ENCODE measurements at places on chromosomes 3 and 15.

GRCh38 chr15:85652457-85652856 is 142.3 kb downstream of the KLHL25 start:
- DNase-seq, result no peak

- no peak for DNase-seq
Measured at GRCh38 chr3:160796813-160797164, 40.8 kb downstream of the PPM1L start.

DNA sequence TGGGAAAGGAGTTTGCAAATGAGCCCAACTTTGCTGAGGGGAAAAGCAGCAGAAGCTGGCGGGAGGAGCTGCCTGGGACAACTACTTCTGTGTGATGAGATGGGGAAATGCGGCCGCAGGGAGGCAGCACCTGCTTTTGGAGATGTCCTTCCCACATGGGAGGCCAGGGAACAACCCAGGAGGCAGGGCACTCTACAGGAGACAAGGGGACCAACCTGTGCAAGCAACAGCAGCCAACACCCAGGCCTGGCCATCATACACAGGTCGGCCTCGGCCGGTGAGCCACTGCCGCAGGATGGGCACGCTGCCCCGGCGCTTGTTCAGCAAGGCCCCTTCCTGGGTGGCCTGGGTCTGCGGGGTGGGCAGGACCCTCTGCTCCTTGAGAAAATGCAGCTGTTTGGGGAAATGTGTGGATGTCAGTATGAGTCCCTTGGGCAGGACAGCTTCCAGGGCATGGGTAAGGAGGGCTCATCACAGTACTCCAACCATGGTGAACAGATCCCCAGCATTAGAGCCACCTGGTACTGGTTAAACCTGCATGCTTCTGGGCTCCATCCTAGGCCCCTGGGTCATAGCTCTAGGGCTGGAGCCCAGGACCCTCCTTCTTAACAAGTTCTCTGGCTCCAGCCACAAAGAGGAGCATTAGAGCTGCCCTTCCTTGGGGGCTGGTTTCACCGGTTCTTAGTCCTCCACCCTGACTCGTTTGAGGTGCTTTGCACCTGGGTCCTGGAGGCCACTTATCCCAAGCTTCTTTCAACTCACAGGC is 11.6 kb downstream of the EPB42 start:
- DNase-seq, result no peak

DNA sequence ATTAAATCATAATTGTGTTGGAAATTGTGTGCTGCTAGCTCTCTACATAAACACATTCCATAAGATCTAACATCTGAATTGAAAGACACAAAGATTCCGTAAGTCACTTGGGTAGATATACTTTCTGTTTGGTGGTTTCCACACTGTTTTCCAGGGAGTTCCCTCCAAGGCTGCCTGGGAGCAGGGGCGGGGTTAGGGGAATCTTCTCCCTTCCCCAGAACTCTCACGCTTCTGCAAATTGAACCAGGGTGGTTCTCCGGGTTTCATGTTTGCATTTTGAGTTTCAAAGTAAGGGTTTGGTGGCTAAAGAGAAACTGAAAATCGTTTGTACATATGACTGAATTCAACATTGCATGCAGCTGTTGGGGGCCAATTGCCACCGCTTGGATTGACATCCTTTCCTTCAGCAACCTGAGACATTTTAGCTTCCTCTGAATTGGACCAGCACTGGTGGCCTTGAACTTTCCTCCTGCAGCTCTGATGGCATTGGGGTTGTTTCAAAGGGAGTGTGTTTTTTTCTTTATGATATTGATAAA is 192.7 kb upstream of the FEZF2 start:
- DNase-seq, result no peak

DNA sequence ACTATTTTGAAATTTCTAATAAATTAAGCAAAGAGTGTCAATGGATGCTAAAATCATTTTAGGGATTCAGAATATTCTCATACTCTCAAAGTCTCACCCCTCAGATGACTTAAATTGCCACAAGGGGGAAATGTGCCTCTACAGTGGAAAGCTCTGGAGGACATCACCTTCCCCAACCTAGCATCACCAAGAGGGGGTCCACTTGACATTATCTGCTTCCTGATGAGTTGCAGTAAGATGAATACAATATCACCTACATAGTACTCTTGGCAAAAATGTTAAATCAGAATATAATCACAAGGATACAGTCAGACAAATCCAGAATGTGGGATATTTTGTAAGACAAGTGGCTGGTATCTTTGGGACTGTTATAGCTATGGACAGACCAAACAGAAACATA is 290.1 kb downstream of the MFSD1 start:
- no peak for DNase-seq

- DNase-seq, result no peak
Measured at GRCh38 chr3:32432045-32432710, 40.5 kb downstream of the CMTM7 start.

DNA sequence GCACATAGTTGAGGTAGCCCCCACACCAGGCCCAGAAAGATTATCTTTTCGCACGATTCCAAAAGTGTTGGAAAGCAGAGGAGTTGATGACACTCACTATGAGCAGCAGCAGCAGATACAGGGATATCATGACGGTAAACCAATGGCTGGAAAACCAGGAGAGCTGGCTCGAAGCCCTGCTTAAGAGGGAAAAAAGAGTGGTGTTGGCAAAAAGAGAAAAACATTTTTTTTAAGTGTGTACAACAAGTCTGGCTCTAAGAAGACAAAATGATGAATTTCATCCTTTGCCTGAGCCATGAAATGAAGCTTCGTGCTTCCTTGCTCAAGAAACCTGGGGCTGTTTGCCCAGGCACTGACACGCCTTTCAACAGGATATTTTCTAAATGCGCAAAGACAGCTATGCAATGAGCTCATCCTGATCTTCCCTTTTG is 27.3 kb downstream of the PARP16 start:
- DNase-seq, result no peak

GRCh38 chr3:76841747-76842146 is 198.2 kb upstream of the ROBO2 start:
- DNase-seq, result no peak

GRCh38 chr3:27325419-27325818 is 43.8 kb downstream of the NEK10 start:
- DNase-seq, result no peak

DNA sequence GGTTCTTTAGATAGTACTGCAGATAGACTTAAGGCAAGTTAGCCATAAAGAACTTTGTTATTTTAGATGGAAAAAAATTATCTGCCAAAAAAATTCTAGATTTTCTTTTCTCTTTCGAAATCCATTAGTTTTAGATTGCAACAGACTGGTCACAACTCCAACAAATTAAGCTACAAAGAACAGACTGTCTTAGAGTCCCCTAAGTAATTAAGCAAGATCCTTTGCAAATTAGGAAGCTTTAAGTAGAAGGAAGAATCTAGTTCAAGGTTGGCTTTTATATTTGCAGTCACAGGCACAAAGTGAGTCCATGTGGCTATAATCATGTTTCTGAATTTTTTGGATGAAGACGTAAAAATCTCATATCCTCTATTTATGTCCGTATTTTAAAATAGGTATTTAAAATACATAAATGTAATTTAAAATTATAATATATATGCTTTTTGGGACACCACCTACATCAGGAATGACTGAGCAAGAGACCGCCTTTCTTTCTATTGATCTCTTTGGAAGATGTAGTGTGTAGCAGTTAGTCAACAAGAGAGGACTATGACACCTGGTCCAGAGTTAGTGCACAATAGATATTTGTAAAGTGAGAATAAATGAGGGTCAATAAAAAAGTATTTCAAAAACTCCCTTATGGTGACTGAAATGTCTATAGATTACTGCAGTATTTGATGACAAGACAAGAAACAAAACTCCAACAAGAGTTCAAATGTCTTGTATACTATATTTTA is 34.4 kb downstream of the TMEM45A start:
- DNase-seq, result no peak

- no peak for DNase-seq
Measured at GRCh38 chr3:88408935-88409334, 259.2 kb downstream of the C3orf38 start.

GRCh38 chr3:155853214-155854140 is 750 bp downstream of the SLC33A1 start:
- DNase-seq, result peak; percentile 23

DNA sequence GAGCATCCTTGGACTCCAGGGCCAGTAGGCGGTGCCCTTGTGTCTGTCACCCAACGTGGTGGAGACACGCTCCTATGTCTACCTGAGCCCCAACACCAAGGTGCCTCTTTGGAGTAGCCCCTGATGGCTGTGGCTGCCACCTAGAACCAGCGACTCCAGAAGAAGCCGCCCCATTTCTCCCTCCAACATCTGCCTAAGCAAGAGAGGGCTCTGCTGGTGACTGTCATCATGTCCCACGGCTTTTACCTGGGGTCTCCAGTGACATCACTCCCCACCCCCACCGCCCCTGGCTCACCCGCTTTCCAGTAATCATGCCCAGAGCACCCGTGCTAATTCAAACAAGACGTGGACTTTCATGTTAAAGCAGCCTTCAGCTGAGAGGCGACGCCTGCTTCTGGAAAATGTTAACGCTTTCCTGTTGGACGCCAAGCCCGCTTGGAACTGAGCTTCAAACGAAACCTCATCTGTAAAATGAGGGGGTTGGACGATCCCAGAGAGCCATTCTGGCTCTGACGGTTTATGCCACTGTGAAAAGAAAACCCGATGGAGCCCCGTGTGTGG is 57.0 kb downstream of the ISG20 start:
- no peak for DNase-seq

DNA sequence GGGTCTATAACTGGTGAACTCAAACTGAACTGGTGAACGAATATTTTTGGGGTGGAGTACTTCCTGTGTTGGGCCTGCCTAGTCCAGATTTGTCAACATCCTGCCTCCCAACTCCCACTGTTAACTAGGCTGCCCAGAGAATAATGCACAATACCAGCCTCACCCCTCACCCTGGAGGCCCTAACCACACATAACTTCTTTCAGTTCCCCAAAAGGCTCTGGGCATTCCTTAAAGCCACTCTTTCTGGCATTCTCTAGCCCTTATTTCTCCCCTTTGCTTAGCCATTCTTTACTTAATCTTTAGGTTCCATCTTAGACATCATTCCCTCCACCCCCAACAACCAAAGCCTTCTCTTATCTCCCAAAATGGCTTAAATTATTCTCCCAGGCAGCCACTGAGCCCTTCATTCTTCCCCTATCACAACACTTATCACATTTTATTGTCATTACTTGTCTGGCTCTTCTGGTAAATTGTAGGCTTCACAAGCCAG is 9.1 kb upstream of the SEC11A start:
- DNase-seq, result no peak

GRCh38 chr3:173932624-173933023 is 535.1 kb downstream of the NLGN1 start:
- no peak for DNase-seq

- DNase-seq, result no peak
Measured at GRCh38 chr3:3815206-3815605, 16.0 kb downstream of the LRRN1 start.

- no peak for DNase-seq
Measured at GRCh38 chr3:29591579-29591978, 310.7 kb downstream of the RBMS3 start.

- DNase-seq, result peak; percentile 28
Measured at GRCh38 chr15:101242160-101242998, 9.5 kb downstream of the CHSY1 start.

DNA sequence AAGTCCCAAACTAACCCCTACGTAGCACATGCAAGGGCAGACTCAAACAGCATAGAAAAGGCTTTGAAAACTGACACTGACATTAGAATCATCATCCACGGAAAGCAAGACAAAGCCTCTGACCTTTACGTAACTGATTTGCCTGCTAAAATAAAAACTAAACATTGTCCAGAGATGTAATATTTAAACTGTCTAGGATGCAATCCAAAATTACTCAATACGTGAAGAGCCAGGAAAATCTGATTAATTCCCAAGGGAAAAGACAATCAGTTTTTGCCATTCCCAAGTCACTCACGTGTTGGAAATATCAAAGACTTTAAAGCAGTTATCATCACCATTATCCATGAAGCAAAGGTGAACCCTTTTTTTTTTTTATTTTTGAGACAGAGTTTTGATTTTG is 13.3 kb upstream of the IQCF1 start:
- DNase-seq, result no peak

Measured in AG08396 (cell line).